Stimulated activated CD4-positive, alpha-beta T cell treated with anti-CD3 and anti-CD28 coated beads, Interleukin-1b, Interleukin-23, amount 100 ng/mL, for 1 hour (primary cell): ENCODE measurements at places on chromosomes 1 and 21.

DNA sequence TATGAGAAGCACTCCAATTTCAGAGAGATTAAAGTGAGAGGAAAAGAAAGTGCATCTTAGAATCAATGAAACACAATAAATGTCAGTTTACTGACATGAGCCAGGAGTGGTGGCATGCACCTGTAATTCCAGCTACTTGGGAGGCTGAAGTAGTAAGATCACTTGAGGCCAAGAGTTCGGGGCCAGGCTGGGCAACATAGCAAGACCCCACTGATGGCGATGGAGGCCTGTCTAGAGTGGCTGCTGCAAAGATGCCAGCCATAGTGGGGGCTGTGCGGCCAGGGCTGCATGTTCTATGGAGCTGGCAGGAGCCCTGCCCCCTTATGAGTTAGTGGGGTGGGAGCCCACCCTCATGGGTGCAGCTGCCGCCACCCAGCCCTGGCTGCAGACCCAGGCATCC, 27.3 kb downstream of the ZCCHC17 start:
- no peak for DNase-seq

DNA sequence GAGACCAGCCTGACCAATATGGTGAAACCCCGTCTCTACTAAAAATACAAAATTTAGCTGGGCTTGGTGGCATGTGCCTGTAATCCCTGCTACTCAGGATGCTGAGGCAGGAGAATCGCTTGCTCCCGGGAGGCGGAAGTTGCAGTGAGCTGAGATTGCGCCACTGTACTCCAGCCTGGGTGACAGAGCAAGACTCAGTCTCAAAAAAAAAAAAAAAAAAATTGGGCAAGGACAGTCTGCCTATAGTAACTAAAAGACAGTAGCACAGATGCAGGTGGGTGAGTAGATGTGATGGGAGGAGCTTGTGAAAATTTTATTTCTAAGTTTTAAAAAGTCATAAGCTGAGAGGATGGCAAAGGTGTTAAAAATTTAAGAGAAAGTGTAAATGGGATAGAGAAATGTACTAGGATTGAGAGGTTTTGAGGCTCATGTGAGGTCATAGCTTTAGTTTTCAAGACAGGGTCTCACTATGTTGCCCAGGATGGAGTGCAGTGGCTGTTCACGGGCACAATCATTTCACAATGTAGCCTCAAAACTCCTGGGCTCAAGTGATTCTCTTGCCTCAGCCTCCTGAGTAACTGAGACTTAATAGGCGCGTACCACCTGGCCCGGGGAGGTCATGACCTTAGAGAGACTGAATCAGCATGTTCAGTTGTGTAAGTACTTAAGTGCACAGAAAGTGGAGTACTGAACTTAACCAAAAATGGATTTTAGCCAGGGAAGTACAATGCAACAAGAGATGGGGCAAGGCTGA, 33.7 kb downstream of the PTP4A2 start:
- no peak for DNase-seq

DNA sequence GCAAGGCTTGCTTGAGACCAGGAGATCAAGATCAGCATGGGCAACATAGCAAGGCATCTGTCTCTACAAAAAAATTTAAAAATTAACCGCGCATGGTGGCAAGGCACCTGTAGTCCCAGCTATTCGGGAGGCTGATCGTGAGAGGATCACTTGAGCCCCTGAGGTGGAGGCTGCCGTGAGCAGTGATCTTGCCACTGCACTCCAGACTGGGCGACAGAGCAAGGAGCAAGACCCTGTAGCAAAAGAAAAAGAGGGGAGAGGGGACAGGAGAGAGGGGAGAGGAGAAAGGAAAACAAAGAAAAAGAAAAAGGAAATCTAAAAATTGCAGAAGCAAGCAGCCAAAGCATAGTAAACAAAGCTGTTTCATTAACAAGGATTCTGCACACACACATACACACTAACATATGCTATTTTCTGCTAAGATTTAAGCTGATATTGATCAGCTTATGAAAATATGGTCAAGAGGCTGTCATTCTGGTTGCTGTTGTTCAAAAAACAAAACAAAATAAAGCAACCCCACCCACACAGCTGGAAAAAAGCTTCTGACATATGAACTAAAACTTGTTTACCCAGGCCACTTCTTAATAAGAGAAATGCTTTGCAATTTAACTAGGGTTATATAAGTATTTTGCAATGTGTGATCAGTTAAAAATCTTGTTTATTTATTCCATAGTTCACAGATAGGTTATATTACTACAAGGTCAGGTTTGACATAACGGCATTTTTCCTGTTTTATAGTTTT, 1.8 kb downstream of the ARNT start:
- no peak for DNase-seq

DNA sequence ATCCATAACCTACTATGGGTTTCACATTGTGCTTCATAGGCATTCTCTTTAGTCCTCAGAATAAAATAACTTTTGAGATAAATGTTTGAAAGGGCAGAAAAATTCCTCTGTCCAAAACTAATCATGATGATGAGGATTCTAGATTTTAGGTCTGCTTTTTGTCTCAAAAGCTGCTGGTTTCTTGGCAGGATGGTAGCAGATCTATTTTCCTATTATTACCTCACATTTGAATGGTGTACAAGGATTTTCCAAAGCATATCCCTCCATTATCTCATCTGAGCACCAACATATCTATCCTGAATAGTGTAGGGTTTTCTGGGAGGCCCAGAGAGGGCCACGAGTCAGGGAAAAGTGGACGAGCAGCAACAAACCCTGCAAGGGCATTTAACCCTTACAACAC, 201.9 kb downstream of the PLPP3 start:
- no peak for DNase-seq

GRCh38 chr1:32998997-32999396, 34.4 kb upstream of the RNF19B start:
- DNase-seq = no peak

- no peak for DNase-seq
Observed at GRCh38 chr1:179195376-179195775, 34.1 kb downstream of the ABL2 start.

GRCh38 chr1:85042413-85042812, 5.9 kb downstream of the MCOLN3 start:
- DNase-seq = no peak

DNA sequence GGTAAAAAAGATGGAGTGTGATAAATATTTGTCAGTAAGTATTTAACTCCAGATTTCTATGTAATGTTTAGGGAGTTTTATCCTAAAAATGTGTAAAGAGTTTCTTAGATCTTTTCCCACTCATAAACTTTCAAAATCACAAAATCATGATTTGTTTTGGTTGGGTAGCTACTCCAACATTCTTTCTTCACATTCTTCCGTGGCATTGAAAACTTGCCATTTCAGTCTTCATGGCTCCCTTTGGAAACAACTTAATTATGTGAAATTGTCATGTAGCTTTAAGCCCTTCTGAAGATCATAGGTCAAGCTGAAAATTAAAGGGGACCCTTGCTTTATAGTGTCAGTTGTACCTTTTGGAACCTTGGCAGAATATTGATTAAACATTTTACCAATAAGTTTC, 73.2 kb downstream of the ADGRL2 start:
- no peak for DNase-seq

- DNase-seq = no peak
Observed at GRCh38 chr1:41878911-41879310, 39.8 kb downstream of the HIVEP3 start.

- DNase-seq = no peak
Observed at GRCh38 chr1:29275435-29275834, 39.1 kb downstream of the PTPRU start.

- DNase-seq = peak; percentile 40
Observed at GRCh38 chr1:117367046-117368025, at the start of gene MAN1A2. TSS of gene MAN1A2 (plus strand) at chr1:117367449. CDS start at chr1:117368184, 735 bp downstream.

- DNase-seq = no peak
Observed at GRCh38 chr1:224447971-224448370, 13.4 kb upstream of the WDR26 start.

DNA sequence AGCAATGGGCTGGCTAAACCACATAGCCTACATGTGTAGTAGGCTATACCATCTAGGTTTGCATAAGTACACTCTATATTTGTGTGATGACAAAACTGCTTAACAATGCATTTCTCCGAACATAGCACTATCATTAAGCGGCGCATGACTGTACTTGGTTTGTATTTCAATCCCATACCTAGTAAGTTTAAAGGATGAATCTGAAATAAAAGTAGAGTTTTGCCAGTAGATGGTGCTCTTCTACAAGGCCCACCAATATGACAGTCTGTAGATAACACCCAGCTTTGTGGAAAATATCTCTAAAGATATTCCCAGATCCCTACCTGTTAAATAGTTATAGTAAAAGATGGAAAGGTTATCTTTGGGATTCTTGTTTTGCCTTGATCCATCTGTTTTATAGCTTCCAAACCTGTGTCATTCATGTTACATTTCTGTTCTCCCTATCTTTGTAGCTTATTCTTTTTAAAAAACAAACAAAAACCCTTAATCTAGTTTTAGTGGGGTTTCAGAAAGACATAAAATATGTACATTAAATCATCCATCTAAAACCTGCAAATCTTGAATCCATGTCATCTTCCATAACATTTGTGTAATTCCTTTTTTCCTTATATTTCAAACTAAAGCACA, 33.9 kb upstream of the ASPM start:
- DNase-seq = no peak

GRCh38 chr1:40625476-40626382, 39.8 kb downstream of the RIMS3 start:
- no peak for DNase-seq

- DNase-seq = no peak
Observed at GRCh38 chr1:117173006-117173405, 37.7 kb downstream of the VTCN1 start.

DNA sequence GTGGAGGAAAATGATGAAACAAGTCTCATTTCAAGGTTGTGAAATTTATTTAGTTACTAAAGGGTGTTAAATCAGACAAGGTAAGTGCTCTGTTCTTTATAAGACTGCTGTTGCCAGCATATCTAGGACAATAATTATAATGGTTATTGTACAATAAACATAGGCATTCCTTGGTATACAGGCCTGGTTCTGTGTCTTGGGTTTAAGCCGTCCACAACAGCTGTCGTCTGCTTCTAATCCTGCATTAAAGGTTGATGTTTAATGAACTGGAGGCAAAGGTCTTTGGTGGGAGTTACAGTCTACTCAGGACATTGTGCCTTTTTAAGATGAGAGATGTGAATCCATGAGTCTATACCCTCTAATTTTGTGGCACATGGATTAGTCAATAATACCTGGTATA, 23.4 kb upstream of the FMO4 start:
- no peak for DNase-seq

DNA sequence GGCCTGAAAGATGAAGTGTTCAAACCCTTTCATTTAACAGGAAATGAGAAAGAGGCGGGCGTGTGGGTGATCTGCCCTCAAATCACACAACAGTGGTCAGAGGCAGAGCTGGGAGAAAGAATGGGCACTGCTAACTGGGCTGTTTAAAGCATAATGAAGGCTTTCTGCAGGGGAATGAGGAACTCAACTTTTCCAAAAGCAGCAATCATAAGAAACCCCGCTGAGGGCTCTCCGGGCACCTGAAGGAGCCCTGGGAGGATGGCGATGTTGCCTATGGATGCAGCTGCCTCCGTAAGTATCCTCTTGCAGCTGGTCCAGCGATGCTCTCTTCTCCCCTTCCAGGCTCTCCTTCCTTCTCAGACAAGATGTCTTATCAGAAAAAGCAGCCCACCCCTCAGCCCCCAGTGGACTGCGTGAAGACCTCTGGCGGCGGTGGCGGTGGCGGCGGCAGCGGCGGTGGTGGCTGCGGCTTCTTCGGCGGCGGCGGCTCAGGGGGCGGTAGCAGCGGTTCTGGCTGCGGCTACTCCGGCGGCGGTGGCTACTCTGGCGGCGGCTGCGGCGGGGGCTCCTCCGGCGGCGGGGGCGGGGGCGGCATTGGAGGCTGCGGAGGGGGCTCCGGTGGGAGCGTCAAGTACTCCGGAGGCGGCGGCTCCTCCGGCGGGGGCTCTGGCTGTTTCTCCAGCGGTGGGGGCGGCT, 1.2 kb downstream of the LORICRIN start:
- no peak for DNase-seq

DNA sequence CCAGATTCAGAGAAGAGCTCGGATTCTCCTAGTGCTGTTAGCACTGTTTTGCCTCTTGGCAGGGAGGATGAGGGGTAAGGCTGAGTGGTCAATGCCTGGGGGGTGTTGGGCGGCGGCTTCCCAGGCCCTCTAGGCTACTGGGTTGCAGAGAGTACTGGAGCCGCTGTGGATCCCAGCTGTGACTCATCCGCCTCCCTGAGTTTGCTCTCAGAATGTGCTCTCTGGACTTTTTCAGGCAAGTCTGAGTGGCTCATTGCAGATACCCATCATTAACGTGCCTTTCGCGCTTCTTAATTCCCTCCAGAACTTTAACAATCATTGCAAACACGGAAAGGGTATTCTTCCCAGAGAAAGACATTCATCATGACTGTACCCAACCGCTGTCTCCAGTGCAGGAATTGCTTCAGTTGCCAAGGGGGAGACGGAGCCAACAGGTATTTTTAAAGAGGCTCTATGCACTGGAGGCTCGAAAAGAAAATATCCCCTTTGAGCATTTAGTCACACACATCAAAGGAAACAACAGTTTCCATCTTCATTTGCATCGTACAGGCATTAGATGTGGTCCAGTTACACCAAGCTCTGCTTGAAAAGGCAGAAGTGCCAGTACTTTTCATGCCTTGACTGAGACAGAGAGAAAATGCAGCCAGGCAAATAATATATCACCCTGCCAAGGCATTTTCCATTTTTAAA, 14.4 kb upstream of the CAMTA1 start:
- DNase-seq = no peak

GRCh38 chr21:31696424-31696823, 35.5 kb downstream of the SCAF4 start:
- no peak for DNase-seq

DNA sequence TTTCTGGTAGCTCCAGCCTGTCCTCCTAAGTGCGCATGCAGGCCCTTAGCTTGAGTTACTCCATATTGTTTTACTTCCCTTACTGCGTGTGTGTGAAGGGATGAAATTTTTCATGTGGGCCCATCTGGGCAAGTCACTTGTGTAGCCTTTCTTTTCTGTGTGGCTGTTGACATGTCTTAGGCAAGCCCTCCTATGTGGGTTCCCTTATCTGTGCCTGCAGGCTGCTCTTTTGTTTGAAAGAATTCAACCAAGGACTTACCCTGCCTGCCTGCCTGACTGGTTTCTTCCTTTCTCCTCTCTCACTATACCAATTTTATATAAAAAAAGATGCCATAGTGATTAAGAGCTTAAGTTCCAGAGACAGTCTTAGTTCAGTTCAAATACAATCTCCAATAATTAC, 249.3 kb downstream of the ATG4C start:
- DNase-seq = no peak

- no peak for DNase-seq
Observed at GRCh38 chr1:217482356-217483102, 148.4 kb downstream of the GPATCH2 start.

GRCh38 chr1:59445040-59445439, 148.1 kb downstream of the FGGY start:
- DNase-seq = no peak
